Activated CD4-positive, alpha-beta memory T cell treated with anti-CD3 and anti-CD28 coated beads, Interleukin-2, amount 10 ng/mL, durations not matched to agents 7 days and 5 days (primary cell): ENCODE measurements at places on chromosomes 2 and 18.
A peak's percentile ranks its signal among the peaks of the same experiment; 100 is the strongest.

DNA sequence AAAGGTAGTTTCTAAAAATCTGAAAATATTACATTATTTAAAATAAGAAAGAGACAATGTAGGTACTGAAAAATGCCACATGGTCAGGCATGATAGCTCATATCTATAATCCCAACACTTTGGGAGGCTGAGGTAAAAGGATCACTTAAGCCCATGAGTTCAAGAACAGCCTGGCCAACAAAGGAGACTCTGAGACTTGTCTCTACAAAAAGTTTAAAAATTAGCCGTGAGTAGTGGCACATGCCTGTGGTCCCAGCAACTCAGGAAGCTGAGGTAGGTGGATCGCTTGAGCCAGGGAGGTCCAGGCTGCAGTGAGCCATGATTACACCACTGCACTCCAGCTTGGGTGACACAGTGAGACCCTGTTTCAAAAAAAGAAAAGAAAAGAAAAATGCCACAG is 21.8 kb downstream of the ATAD2B start:
- DNase-seq = no peak
- no peaks in the 10 kb centered on the region for H3K36me3 ChIP-seq
- peaks cover 7% of the 10 kb centered on the region for H3K4me1 ChIP-seq
- H3K27me3 ChIP-seq = no peaks in the 10 kb centered on the region

DNA sequence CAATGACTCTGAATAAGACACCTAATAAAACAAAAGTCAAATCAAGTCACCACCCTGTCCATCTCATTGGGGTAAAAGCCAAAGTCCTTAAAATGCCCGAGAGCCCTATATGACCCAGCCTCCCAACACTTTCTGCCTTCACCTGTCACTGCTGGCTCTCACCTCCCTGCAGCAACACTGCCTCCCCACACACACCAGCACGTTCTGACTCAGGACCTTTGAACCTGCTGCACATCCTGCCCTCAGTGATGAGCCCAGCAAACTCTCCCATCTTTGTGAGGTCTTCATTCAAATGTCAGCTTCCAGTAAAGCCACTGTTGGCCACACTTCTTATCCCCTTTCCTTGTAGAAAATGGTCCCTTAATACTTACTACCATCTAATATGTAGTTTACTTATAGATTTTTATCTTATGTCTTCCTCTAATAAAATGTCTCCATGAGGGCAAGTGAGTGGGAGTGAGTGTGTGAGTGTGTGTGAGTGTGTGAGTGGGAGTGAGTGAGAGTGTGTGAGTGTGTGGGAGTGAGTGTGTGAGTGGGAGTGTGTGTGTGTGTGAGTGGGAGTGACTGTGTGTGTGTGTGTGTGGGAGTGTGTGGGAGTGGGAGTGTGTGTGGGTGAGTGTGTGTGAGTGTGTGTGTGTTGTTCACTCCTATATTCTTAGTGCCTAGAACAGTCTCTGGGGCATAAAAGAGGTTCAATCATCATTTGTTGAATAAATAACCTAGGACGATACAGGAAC is 504.7 kb downstream of the EIPR1 start:
- H3K27me3 ChIP-seq = no peaks in the 10 kb centered on the region
- H3K4me1 ChIP-seq = no peaks in the 10 kb centered on the region
- no peaks in the 10 kb centered on the region for H3K36me3 ChIP-seq
- no peak overlapping the region for H3K4me3 ChIP-seq

DNA sequence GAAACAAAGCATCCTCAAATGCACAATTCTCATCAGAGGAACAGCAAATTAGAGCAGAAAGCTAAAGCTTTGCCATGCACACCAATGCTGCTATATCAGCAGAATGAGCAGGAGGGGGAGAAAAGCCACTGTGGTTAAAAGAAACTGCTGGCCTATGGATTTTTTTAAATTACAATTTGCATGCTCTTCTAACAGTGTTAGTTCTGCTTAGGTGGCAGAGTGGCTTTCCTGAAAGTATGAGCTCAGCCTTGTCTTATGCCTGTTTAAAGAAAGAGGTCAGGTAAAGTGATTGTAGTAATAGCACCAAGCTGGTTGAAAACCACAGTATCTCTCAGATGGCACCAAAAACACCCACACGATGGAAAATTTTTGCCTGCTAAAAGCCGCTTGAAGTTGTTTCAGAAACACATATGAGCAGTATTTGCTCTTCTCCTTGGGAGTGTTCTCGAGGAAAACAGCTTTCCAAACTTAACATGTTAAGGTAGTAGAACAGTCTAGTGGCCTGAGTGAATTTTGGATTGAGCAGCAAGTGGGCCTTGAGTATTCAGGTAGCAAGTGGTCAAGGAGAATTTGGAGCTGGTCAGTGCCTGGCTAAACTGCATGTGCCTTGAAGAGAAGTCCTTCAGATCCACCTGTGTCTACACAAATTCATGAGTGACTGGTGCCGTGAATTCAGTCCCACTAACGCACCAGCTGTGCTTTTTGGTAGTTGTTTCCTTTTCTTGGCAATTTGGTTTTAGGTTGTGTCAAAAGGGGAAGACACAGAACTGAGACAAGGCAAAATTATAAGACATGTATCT is 19.6 kb upstream of the NDUFV2 start:
- peak overlapping the region; percentile 100 for H3K27ac ChIP-seq
- peak overlapping the region; percentile 69 for H3K4me3 ChIP-seq
- H3K27me3 ChIP-seq = no peaks in the 10 kb centered on the region
- H3K36me3 ChIP-seq = peaks cover 41% of the 10 kb centered on the region
- peak; percentile 74 for DNase-seq
- H3K4me1 ChIP-seq = peaks cover 78% of the 10 kb centered on the region

- peaks cover 10% of the 10 kb centered on the region for H3K4me1 ChIP-seq
- peaks cover 32% of the 10 kb centered on the region for H3K27me3 ChIP-seq
- H3K27ac ChIP-seq = no peak overlapping the region
Observed at GRCh38 chr2:100143286-100143685, 896 bp upstream of the AFF3 start.

DNA sequence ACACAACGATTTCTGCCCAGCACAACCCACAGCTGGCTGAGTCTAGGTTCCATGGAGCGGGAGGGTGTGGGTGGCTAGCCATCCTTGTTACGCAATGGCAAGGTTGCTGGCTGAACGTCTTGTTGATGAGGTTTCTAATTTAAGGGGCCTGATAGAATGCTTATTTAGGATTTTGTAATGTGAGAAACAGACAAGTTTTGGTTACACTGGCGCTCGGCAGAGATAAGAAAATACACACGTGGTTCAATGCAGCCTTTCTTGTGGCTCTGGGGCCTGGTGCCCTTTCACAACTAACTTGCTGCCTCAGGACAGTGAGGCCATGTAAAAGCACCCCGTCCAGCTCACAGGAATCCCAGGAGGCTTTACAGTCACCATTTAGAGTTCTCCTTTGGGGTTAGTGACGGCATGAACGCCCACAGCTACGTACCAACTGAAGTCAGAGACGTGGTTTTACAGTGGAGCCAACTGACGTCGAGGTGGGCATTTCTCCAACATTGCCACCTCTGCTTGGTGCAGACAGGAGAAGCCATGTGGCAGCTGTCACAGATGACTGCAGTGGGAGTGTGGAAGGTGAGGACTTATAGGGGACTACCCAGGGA is 29.7 kb upstream of the PIEZO2 start:
- H3K4me1 ChIP-seq = no peaks in the 10 kb centered on the region
- H3K4me3 ChIP-seq = no peak overlapping the region
- no peak for DNase-seq
- H3K27ac ChIP-seq = no peak overlapping the region
- no peaks in the 10 kb centered on the region for H3K36me3 ChIP-seq

DNA sequence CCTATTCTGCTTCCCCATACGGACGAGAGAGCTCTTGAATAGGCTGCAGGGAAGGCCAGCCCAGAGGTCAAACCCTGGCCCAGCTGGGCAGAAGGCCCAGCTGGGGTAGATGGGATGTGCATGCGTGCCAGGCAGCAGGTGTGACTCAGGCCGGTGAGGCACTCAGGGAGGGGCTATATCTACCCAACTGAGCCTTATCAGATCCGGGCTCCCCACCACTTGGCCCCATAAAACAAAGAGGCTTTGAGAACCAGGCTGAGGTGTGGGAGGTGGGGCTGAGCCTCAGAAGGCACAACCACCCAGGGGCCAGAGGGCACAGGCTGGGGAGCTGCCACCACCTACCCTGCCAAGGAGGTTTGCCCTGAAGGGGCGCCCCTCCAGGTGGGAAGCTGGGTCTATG is 8.0 kb upstream of the CFAP65 start:
- H3K4me1 ChIP-seq = no peaks in the 10 kb centered on the region
- no peak overlapping the region for H3K27ac ChIP-seq
- H3K4me3 ChIP-seq = no peak overlapping the region
- H3K36me3 ChIP-seq = no peaks in the 10 kb centered on the region

DNA sequence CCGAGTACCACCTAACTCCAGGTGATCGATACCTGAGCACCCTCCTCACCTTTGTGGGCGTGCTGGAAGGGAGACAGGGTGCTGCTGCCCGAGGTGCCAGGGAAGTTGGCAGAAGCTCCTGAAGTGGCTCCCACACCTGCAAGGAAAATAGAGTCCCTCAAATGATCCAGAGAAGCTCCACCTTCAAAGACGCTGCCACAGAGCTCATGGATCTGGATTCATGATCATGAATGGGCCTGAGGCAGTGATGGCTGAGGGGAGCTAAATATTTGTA is 76.5 kb downstream of the EDAR start:
- no peaks in the 10 kb centered on the region for H3K27me3 ChIP-seq
- H3K4me1 ChIP-seq = no peaks in the 10 kb centered on the region
- H3K27ac ChIP-seq = no peak overlapping the region
- H3K36me3 ChIP-seq = no peaks in the 10 kb centered on the region
- DNase-seq = peak; percentile 5

- H3K27ac ChIP-seq = no peak overlapping the region
- DNase-seq = no peak
- H3K36me3 ChIP-seq = no peaks in the 10 kb centered on the region
- no peaks in the 10 kb centered on the region for H3K27me3 ChIP-seq
- H3K4me1 ChIP-seq = no peaks in the 10 kb centered on the region
Observed at GRCh38 chr18:28771849-28772248, 594.9 kb upstream of the CDH2 start.

GRCh38 chr2:187301706-187302105 is 146.3 kb downstream of the CALCRL start:
- no peaks in the 10 kb centered on the region for H3K4me1 ChIP-seq
- DNase-seq = no peak
- H3K36me3 ChIP-seq = no peaks in the 10 kb centered on the region
- H3K4me3 ChIP-seq = no peak overlapping the region

DNA sequence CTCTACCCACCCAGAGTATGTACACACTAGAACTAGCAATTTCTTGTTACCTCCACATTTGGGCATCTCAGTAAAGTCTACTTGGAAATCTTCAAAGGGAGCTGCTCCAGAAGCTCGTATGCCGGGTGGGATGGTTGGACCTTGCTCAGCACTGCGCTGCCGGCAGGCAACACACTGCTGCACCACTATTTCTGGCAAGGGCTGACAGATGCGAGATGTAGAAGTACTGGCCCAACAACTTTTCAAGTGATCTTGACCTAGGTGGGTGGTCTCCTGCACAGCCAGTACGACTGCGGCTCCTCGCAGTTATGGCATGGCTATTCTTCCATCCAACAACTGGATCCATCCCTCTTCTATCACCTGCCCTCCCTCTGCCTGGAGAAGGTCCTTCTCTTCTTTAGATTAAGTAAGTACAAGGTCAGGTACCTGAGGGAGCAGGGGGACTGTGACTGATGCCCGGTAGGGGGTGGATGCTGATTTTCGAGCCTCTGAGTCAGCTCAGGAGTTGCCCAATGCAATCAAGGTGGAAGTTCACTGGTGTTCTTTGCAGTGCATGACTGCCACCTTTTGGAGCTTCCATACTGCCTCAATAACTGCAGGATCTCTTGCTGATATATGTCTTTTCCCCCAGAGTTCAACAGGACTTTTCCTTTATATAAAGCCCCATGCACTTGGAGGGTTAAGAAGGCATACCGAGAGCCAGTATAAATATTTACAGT is 100.4 kb upstream of the SLC1A4 start:
- DNase-seq = no peak
- H3K27ac ChIP-seq = no peak overlapping the region
- no peaks in the 10 kb centered on the region for H3K4me1 ChIP-seq
- peaks cover 17% of the 10 kb centered on the region for H3K27me3 ChIP-seq
- H3K4me3 ChIP-seq = no peak overlapping the region

- no peak overlapping the region for H3K27ac ChIP-seq
- no peak overlapping the region for H3K4me3 ChIP-seq
- no peaks in the 10 kb centered on the region for H3K36me3 ChIP-seq
- no peaks in the 10 kb centered on the region for H3K27me3 ChIP-seq
- peaks cover 4% of the 10 kb centered on the region for H3K4me1 ChIP-seq
- no peak for DNase-seq
Observed at GRCh38 chr2:240396623-240397541, 38.6 kb upstream of the GPC1 start.

DNA sequence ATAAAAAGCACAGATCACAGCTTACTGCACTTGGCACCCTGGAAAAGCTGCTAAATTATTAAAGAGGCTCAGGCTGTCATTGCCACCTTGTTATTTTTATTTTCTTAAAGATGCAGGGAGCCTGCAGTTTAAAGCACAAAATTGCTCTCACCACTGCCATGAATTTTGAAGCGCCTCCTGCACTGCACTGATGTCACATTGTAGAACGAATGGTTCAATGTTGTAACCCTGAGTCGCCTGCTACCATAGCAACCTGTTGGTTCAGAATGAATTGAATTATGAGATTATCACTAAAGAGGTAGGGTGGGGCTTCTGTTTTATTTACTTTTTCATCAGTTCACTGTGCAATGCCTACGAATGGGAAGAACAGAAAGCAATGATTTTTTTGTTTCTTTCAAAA is 16.5 kb downstream of the SCG2 start:
- H3K4me3 ChIP-seq = no peak overlapping the region
- no peak overlapping the region for H3K27ac ChIP-seq
- H3K36me3 ChIP-seq = no peaks in the 10 kb centered on the region
- no peaks in the 10 kb centered on the region for H3K4me1 ChIP-seq
- DNase-seq = no peak

GRCh38 chr2:26462511-26463243 is 15.2 kb downstream of the OTOF start:
- no peak for DNase-seq
- no peak overlapping the region for H3K4me3 ChIP-seq
- H3K36me3 ChIP-seq = peaks cover 2% of the 10 kb centered on the region
- no peak overlapping the region for H3K27ac ChIP-seq

GRCh38 chr2:33729353-33729752 is 130.3 kb upstream of the FAM98A start:
- no peaks in the 10 kb centered on the region for H3K27me3 ChIP-seq
- H3K27ac ChIP-seq = no peak overlapping the region
- H3K4me3 ChIP-seq = no peak overlapping the region
- H3K4me1 ChIP-seq = no peaks in the 10 kb centered on the region
- DNase-seq = no peak

- no peaks in the 10 kb centered on the region for H3K27me3 ChIP-seq
- peaks cover 4% of the 10 kb centered on the region for H3K36me3 ChIP-seq
- peaks cover 55% of the 10 kb centered on the region for H3K4me1 ChIP-seq
Observed at GRCh38 chr2:108594132-108594981, 60.1 kb downstream of the LIMS1 start.
